ENCODE measurements at places on chromosomes 7 and 10.

DNA sequence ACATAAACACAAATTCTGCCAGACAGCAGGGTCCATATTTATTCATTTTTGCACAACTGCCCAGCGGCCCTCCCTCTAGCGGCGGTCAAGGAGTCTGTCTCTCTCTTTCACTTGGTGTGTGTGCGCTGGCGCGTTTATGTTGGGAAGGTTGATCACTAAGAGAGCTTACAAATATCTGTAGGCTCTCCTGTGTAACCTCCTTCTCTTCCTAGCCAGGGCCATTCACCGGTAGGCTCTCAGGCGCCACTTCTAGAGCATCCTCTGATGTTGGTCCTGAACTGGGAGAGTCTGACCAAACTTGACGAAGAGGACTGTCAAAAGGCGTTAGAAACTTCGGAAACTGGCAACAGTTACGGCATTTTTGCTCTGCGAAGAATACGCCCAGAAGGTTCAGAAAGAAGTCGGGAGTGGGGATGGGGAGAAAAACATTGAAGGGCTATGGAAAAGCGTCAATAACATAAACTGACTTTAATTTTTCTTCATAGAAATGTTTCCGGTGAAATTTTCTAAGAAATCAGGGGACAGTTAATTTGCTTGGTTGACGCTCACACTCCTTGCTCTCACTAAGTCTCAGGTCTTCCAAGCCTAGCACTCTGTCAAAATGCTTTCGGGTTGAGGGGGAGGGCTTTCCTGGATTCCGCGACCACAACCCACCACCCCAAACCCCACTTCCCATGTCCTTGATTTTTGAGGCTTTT is 731.1 kb downstream of the ZWINT start:
- peaks cover 11% of the 10 kb centered on the region for H3K27me3 ChIP-seq
- H3K4me1 ChIP-seq: no peaks in the 10 kb centered on the region
- no peaks in the 10 kb centered on the region for H3K36me3 ChIP-seq
- DNase-seq: no peak
- no peak overlapping the region for H3K4me3 ChIP-seq

DNA sequence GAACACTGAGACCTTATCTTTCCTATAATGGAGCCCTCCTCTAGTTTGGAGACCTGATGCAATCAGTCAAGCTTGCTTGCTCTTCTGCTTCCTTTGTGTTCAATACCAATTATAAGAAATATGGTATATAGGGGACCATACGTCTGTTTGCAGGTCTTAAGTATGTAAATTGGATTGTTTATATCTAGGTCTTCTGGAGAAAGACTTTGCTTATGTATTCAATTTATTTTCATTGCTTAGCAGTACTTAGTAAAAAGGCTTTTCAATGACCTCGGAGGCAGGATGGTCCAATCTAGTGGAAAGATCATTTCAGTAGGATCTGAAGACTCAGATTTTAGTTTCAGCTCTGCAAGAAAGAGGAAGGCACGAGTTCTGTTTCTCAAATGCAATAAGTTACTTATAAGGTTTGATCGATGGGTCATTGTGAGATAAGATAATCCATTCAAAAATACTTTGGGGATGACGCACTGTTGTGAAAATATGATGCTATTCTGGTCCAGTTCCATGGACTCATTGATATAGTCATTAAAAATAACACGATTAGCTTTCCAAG is 571.6 kb downstream of the SH2D4B start:
- no peak overlapping the region for H3K4me3 ChIP-seq
- no peak overlapping the region for H3K27ac ChIP-seq
- no peaks in the 10 kb centered on the region for H3K36me3 ChIP-seq
- H3K4me1 ChIP-seq: no peaks in the 10 kb centered on the region

- no peak for DNase-seq
- H3K27ac ChIP-seq: no peak overlapping the region
- no peaks in the 10 kb centered on the region for H3K27me3 ChIP-seq
- H3K4me1 ChIP-seq: no peaks in the 10 kb centered on the region
- H3K36me3 ChIP-seq: no peaks in the 10 kb centered on the region
Observed at GRCh38 chr10:111297351-111297848, 220.6 kb downstream of the ADRA2A start.

GRCh38 chr10:63415640-63416244 is 50.0 kb downstream of the JMJD1C start:
- no peaks in the 10 kb centered on the region for H3K27me3 ChIP-seq
- peaks cover 5% of the 10 kb centered on the region for H3K4me1 ChIP-seq
- no peak overlapping the region for H3K27ac ChIP-seq
- H3K4me3 ChIP-seq: no peak overlapping the region

GRCh38 chr7:88312061-88312663 is 5.5 kb upstream of the STEAP4 start:
- H3K36me3 ChIP-seq: no peaks in the 10 kb centered on the region
- no peaks in the 10 kb centered on the region for H3K27me3 ChIP-seq
- no peak overlapping the region for H3K4me3 ChIP-seq
- no peak for DNase-seq
- H3K4me1 ChIP-seq: no peaks in the 10 kb centered on the region

- no peak overlapping the region for H3K27ac ChIP-seq
- no peaks in the 10 kb centered on the region for H3K4me1 ChIP-seq
- H3K4me3 ChIP-seq: no peak overlapping the region
- peaks cover 12% of the 10 kb centered on the region for H3K27me3 ChIP-seq
- H3K36me3 ChIP-seq: no peaks in the 10 kb centered on the region
Observed at GRCh38 chr7:240887-241421, 48.6 kb downstream of the FAM20C start.

- no peaks in the 10 kb centered on the region for H3K4me1 ChIP-seq
- H3K36me3 ChIP-seq: no peaks in the 10 kb centered on the region
- DNase-seq: no peak
Observed at GRCh38 chr7:22584179-22584578, 84.2 kb upstream of the STEAP1B start.

DNA sequence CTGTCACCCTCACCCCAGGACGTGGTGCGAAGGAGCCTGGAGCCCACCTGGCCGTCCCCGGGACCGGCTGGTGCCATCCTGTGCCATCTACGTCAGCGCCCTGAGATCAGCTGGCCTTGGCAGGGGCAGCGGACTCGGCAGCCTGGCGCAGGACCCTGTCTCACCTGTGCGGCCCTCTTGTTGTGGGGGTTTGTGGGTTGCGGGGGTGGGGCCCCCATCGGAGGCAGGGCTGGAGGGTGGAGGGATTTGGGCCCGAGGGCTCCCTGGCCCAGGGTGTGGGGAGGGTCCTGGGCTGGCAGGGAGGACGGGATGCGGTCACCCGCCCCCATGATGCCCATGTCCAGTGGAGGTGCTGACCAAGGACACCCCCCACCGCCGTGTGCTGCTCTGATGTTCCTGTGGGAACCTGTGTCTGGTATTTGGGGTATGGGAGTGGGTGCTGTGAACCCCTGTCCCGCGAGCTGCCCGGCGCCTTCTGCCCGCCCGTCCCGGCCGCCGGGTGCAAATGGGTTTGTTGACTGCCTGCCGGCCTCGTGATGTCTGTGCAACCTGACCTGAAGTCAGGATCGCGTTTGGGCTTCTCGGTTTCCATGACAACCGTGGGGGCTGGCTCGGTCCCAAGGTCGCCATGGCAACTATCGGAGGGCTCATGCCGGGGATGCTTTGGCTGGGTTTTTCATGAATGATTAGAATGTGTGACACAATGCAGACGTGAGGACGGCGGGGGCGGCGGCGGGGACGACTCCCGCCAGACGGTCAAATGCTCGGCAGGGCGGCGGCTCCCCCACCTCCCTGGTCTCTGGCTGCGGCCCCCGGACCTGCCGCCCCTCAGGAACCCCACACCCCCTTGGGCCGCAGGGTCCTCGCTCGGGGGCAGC is 7.3 kb downstream of the MAFK start:
- H3K27ac ChIP-seq: no peak overlapping the region
- peaks cover 33% of the 10 kb centered on the region for H3K4me1 ChIP-seq
- H3K4me3 ChIP-seq: no peak overlapping the region
- peaks cover 44% of the 10 kb centered on the region for H3K36me3 ChIP-seq
- no peak for DNase-seq
- H3K27me3 ChIP-seq: no peaks in the 10 kb centered on the region

DNA sequence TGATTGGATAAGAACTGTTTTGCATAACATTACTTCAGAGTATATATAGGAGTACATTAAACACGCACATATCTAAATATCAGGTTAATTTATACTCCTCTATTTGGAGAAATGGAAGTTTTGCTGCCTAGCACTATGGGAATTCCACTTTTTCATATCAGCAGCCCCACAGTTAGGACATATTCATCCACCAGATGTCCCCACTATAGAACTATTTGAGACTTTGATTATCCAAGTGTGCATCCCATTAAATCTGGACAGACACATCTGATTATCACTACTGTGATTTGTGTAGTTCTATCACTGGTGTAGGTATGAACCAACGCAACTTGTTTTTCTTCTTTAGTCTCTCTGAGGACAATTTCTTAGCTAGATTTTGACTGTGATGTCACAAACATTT is 345.7 kb downstream of the THSD7A start:
- H3K4me3 ChIP-seq: no peak overlapping the region
- no peak overlapping the region for H3K27ac ChIP-seq
- H3K27me3 ChIP-seq: no peaks in the 10 kb centered on the region
- no peaks in the 10 kb centered on the region for H3K36me3 ChIP-seq

All from T-cell (primary cell).